Cerebellar nuclear complex (tissue), 1 donor: ENCODE measurements at places on chromosomes 13 and 19.

DNA sequence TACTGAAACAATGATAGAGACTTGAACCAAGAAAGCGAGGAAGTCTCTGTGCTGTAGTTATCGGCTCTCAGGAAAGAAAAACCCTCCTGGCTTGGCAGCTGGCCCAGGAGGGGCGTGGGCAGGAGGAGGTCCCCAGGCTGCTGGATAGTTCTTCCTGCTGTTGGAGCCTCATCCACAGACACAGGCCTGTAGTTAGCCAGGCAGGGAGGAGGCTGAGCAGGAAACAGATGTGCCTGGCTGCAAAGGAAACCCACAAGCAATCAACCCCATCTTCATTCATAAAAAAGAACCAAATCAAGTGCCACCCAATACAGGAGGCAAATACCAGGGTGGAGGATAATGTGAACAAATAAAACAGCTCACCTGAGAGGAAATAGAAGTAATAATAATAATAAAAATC, 86.2 kb downstream of the IRS2 start:
- DNase-seq = no peak

DNA sequence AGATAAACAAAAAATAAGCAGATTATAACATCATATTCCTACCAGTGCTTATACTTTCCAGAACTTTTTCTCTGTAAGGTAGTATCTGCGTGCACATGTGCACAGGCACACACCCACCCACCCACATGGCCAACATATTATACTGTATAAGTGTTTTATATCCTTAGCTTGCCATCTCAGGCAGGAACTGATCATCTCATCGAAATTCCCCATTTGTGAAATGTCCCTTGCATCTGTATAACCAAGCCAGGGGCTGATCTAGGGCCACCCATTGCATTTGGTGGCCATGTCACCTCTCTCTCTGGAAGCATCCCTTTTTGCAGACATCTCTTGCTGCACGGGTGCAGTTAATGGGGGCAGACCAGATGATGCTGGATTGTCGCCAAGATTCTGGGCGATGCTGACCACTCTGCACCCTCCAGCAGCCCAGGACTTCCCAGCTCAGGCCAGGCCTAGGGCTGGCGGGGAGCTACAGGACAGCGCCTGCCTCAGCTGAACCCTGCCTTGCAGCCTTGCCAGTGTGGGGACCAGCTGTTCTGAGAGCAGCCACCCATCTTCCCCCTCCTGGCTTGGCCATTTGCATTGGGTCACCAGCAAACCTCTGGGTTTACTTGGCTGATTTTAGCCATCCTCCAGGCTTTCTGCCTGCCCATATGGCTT, 95.9 kb downstream of the SLC7A1 start:
- no peak for DNase-seq

GRCh38 chr13:111278258-111278657, 42.2 kb upstream of the TEX29 start:
- DNase-seq = no peak

DNA sequence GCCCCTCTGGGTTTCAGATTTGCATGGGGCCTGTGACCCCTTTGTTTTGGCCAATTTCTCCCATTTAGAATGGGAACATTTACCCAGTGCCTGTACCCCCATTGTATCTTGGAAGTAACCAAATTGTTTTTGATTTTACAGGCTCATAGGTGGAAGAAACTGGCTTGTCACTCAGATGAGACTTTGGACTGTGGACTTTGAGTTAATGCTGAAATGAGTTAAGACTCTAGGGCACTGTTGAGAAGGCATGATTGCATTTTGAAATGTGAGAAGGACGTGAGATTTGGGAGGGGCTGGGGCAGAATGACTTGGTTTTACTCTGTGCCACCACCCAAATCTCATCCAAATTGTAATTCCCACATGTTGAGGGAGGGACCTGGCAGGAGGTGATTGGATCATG, 258.8 kb downstream of the NHLRC3 start:
- no peak for DNase-seq

DNA sequence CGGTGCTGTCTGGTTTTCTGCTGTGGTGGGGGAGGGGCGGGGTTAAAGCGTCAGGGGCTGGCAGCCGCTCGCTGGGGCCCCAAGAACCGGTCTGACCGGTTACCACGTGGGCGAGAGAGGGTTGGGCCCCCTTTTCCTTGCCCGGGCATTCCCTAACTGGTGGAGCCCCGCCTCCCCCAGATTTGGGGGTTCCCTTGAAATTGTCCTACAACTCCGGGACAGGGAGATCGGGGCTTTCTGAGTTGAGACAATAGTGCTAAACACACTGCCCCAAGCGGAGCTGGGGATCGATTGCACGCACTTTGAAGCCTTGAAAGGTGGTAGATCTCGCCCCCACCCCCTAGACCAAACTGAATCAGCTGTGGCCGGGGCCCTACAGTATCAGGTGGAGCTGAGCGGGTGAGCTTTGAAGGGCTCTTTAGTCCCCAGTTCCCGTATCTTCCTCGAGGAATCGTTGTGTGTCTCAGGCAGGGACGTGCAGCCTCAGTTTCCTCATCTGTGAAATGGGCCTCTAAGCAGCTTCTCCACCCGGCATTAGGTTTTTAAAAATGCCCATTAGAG, 4.8 kb downstream of the IER2 start:
- DNase-seq = no peak

DNA sequence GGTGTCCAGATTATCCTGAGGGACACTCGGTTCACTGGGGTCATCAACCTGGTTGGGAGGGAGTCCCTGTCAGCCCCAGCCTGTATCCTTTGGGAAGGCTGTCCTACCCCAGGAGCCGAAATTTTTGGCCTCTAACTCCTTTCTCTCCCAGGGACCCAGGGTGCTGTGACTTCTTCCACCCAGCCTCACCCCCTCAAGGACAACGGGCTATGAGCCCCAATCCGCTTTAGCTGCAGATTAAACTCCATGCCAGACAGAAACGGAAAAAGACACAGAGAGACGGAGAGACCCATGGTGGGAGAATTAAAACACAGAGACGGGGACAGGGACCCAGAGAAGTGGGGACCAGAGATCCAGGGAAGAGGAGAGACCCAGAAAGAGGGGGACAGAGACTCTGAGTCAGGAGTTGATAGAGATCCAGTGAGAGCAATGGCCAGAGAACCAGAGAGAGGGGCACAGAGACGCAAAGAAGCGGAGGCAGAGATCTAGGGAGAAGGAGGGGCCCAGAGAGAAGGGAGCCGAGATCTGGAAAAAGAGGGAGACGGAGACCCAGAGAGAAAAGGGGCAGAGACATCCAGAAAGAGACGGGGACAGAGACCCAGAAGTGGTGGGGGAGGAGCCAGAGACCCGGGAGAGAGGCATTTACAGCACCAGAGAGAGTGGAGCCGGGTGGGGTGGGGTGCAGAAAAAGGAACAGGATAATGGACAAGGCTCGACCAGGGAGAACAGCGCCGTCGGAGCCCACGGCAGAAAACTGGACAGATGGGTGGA, 703 bp downstream of the SLC17A7 start:
- no peak for DNase-seq

- DNase-seq = no peak
Observed at GRCh38 chr13:106155411-106155810, 380.1 kb downstream of the EFNB2 start.

GRCh38 chr19:33385956-33386355, 12.4 kb downstream of the CEBPG start:
- DNase-seq = no peak

GRCh38 chr19:30228113-30228834, 143.9 kb upstream of the ZNF536 start:
- DNase-seq = no peak

- DNase-seq = no peak
Observed at GRCh38 chr19:33678796-33679585, 57.2 kb downstream of the CHST8 start.

GRCh38 chr13:91375116-91375729, 23.2 kb upstream of the GPC5 start:
- no peak for DNase-seq
